Progenitor cell of endocrine pancreas (in vitro differentiated cells): ENCODE measurements at places on chromosomes 4 and X.

- DNase-seq: no peak
Observed at GRCh38 chr4:94550352-94550751, 98.6 kb downstream of the PDLIM5 start.

GRCh38 chrX:107760304-107761077 is 15.1 kb downstream of the TSC22D3 start:
- no peak for DNase-seq

DNA sequence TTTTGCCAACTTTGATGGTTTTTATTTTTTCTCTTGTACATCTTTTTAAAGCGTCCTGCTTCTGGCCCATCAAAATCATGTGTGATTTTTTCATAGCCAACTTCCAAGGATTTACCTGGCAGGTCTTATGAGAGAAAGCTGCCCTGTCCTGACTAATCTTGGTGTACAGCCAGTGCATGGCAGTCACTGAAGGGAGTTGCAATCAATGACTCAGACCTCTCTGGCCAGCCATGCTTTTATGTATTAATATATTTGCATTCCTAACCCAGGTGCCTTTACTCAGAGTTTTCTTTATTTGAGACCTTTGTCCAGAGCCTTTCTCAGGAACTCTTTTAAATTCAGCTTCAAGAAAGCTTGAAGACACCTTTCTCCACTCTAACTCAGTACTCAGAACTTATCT is 691.5 kb upstream of the HTR2C start:
- no peak for DNase-seq

GRCh38 chrX:19361701-19362100 is 18.0 kb downstream of the PDHA1 start:
- DNase-seq: no peak

DNA sequence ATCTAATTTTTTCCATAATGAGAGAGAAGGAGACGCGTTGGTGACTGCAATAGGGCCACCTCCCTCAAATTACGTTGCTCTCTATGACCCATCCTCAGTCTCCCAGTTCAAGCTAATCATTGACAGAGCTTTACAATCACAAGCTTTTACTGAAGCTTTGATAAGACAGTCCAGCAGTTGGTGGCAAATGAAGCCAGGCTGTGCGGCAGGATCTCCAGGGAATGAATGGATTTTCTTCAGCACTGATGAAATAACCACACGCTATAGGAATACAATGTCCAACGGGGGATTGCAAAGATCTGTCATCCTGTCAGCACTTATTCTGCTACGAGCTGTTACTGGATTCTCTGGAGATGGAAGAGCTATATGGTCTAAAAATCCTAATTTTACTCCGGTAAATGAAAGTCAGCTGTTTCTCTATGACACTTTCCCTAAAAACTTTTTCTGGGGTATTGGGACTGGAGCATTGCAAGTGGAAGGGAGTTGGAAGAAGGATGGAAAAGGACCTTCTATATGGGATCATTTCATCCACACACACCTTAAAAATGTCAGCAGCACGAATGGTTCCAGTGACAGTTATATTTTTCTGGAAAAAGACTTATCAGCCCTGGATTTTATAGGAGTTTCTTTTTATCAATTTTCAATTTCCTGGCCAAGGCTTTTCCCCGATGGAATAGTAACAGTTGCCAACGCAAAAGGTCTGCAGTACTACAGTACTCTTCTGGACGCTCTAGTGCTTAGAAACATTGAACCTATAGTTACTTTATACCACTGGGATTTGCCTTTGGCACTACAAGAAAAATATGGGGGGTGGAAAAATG is at the start of gene KLB:
TSS of gene KLB (plus strand) at position 168 of the 821 bp plus-strand sequence. CDS start at position 188, 20 bp downstream.
- no peak for DNase-seq

GRCh38 chr4:3651267-3651845 is 114.8 kb upstream of the ADRA2C start:
- DNase-seq: no peak

DNA sequence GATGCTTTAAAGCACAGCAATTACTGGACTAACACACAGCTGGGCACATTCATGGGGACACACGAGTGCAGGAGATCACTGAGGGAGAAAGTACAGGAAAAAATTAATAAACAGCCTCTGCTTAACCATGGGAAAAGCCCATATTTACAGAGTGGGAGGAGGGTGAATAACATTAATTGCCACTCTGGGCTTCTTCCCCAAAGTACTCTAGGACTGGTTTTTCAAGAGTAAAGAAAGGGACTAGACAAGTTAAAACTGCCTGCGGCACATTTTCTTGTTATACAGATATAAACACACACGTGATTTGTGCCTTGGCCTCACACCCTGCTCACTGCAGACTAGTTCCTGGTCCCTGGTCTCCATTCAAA is 179.7 kb upstream of the TET2 start:
- DNase-seq: no peak

DNA sequence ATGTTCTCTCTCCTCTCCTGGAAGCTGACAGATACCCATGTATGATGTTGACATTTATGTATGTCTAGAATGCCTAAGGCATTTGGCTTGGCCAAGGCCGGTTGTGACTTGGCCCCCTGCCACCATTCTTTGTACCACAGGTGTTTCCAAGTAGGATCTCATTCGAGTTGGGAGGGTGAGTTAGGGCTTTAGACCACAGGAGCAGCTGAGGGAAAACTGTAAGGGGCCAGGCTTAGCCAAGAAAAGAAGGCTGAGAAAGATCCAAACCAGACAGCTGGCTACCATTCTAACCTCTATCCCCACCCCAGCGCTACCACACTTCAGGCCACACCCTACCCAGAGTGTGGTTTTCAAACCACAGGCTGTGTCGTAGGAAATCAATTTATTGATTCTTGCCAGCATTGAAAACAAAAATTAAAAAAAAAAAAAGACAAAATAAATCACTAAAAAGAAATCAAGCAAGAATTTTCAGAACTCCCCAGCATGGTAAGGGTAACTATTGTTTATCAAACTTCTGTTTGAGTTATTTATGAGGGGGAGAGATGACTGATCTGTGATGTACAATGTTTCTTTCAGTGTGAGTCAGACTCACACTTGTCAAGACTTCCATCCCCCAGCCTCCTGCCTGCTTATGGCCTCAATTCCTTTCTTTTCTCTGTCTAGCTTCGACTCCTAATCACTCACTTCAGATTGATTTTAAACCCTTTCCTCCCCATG is 9.9 kb downstream of the TMSB4X start:
- DNase-seq: no peak

- DNase-seq: no peak
Observed at GRCh38 chrX:149568701-149569296, 18.5 kb downstream of the MAGEA9B start.
